ENCODE measurements at places on chromosomes 12 and 14.

DNA sequence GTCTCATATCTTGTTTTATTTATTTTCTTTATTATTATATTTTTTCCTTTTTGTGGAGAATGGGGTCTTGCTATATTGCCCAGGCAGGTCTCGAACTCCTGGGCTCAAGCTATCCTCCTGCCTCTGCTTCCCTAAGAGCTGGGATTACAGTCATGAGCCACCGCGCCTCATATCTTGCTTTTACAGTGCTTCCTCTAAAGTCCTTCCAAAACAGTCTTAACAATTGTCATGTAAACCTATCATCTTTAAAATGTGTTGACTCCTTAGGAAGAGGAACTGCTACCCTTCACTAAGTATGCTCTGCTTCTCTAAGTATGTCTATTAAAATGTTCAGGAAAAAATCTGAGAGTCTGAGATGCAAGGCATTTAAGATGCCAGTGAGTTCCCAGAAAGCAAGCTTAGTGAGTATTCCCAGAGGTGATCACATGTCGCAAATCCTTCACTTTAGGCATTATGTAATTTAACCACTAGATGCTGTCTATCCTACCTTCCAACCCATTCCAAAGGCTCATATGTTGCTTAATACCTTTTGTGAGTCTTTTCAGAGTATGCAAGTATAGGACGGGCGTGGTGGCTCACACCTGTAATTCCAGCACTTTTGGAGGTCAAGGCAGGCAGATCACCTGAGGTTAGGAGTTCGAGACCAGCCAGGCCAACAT, 19.7 kb upstream of the FOXJ2 start:
- DNase-seq, result no peak

- peak; percentile 15 for DNase-seq
These were observed 145.5 kb upstream of the CDKN3 start for GRCh38 chr14:54251356-54251755.

- DNase-seq, result no peak
These were observed 275.1 kb downstream of the IPO8 start for GRCh38 chr12:30420561-30420960.

- no peak for DNase-seq
These were observed 15.2 kb upstream of the HECTD1 start for GRCh38 chr14:31222834-31223233.

- no peak for DNase-seq
These were observed 5.5 kb downstream of the CEBPE start for GRCh38 chr14:23113431-23114119.

- DNase-seq, result no peak
These were observed 72.9 kb upstream of the VASH1 start for GRCh38 chr14:76688383-76688671.

GRCh38 chr12:95789126-95790032, 1.2 kb downstream of the NTN4 start:
- no peak for DNase-seq

GRCh38 chr12:89154743-89155499, 197.4 kb downstream of the DUSP6 start:
- DNase-seq, result no peak

GRCh38 chr14:36451310-36452065, 68.5 kb downstream of the NKX2-1 start:
- DNase-seq, result no peak

GRCh38 chr14:70919774-70920173, 12.5 kb downstream of the PCNX1 start:
- DNase-seq, result peak; percentile 24

GRCh38 chr12:5915511-5915910, 29.5 kb downstream of the ANO2 start:
- DNase-seq, result no peak

DNA sequence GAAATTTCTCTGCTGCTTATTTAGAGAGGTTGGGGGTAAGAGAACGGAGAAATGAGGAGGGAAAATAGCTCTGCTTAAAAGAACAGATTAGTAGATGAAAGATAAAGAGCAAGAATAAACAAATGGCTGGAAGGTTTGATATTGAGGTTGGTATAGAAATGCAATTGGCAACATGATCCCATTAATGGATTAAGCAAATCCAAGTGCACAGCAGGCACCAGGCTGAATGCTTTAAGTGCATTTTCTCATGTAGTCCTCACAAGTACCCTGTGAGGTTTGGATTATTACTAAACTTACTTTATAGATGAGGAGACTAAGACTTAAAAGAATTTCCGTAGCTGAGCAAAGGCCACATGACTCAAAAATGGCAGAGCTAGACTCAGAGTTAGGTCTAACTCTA, 76.9 kb upstream of the ATF1 start:
- no peak for DNase-seq

DNA sequence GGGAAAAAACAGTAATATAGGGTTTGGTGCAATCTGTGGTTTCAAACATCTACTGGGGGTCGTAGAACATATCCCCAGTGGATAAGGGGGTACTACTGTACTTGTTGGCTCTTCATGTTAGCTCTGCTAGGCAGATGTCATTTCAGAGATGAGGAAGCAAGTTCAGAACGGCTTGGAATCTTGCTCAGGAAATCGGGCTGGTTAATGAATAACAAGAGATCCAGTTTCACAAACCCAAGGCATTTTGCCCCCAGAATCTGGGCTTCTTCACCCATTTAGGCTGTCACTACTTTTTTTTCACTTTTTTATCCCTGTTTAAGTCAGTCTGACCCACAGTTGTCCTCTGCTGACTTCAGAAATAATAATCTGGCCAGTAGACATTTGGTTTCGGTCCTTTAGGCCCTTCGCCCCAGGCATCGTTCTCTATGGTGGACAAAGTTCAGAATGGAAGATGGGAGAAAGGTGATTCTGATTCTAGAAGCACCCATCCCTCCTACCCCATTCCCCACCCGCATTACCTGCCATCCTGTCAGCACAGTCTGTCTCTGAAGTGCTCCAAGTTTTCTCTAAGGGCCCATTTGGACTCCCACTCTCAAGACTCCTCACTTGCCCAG, 4.5 kb downstream of the SUOX start:
- no peak for DNase-seq

DNA sequence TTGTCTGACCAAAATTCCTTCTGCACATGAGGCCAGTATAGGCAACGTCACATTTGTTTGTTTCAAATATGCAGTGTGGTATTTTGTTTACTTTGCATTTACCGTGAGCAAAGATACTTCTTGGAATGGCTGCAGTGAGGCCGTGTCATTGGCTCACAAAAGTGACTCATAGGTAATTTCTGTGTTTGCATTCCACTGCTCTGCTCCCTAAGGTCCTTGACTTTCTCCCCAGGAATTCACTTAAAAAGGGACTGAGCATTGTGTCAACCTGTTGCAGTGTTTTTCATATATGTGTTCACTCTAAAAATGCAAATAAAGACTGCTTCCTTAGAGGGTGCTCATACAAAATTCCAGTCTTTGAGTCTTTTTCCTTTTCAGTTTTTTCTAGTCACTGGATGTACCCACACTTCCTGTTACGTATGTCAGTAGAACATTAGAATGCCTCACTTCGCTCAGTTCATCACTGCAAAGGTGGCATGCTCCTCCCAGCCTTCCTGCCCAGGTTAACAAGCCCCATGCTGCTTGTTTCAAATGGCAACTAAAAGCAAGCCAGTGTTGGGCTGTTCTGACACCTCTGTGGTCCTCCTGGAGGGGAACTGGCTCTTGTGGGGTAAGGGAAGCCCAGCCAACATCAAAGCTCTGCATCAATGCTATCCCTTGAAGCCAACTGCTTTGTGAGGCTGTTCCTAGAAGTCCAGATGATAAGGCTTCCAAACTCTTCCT, 9.1 kb downstream of the C12orf76 start:
- peak; percentile 62 for DNase-seq

DNA sequence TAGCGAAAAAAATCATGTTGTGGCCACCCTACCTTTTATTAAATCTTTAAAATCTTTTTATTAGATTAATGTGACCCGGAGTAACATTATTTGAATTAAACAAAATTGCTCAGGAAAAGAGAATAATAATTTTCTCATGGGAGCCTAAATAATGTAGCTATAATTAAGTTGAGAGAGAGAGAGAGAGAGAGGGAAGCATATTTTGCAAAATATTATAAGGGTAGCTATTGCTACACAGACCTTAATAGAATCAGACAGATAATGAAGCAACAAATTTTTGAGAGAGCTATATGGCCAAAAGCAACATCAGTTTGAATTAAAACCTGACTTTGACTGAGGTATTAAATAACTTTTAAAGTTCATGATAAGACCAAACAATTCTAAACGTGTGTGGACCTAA, 703.5 kb downstream of the TMTC2 start:
- no peak for DNase-seq

DNA sequence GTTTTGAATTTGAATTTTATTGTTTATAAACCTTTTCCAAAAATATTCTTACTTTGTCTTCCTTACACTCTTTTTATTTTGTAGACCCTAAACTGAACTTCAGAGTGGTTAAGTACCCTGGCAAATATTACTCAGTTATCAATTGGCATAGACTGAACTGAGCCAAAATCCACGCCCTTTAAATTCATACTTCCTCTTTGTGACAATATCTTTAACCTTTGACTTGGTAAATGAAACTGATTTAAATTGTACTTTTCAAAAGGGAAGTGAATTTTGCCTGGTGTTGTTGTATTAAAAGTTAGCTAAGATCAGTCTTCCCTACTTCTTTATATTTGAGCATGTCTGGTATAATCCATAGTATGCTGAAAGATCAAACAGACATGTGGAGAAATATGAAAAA, 184.3 kb upstream of the USP15 start:
- no peak for DNase-seq

- no peak for DNase-seq
These were observed 7.9 kb downstream of the ZNF385A start for GRCh38 chr12:54376596-54376995.

DNA sequence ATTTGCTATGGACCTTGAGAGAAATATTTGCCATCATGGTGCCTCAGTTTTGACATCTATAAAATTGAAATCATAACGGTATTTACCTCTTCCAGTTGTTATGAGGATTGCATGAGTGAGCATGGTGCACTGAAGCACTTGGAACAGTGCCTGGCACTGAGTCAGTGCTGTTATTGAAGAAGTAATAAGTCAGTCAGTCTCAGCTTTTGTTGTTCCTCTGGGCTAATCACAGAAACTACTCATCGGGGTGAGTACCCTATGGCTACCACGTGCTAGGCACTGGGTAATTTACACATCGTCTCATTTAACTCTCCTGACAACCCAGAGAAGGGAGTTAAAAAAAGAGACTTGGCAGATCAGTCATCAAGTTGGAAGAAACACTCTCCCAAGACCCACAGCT, 159.5 kb upstream of the NRXN3 start:
- DNase-seq, result peak; percentile 53

- no peak for DNase-seq
These were observed 57.4 kb upstream of the LRFN5 start for GRCh38 chr14:41549282-41549681.

DNA sequence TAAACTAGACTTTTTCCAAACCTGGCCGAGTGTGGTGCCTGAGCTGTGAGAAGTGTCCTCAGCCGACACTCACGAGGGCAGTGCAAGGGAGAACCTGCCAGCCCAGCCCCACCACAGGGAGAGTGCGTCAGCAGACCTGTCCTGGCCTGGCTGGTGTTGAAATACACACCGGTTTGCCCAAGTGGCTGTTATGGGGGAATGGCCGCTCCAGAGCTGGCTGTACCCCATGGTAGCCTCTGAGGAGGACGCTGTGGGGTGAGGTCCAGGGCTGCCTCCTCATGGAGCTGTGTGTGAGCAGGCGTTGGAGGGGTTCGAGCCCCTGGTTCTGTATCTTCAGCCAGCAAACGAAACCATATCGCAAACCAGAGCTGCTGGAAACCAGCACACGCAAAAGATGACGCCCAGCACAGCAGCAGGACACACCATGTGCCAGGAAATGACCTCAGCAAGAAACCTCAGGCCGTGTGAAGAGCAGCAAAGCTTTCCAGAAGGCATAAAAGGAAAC, 9.4 kb downstream of the ANKRD9 start:
- DNase-seq, result no peak

- no peak for DNase-seq
These were observed 32.9 kb downstream of the SOS2 start for GRCh38 chr14:50198499-50198898.

DNA sequence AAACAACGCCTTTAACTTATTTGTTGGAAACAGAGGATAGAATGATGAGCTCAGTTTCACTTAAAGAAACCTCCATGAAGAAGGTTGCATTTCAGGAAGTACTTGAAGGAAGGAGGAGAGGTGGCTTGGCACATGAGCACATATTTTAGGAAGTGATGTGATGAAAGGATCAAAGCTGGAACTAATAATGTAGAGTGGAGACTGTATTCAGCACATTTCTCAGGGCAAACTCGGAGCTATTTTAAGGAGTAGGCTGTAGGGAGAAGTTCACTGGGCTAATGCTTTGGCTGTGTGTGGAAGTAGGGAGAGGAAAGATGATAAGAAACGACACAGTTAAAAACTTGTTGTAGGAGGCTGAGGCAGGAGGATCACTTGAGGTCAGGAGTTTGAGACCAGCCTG, 272.8 kb downstream of the AKAP6 start:
- DNase-seq, result peak; percentile 14

- DNase-seq, result peak; percentile 67
These were observed 10.3 kb upstream of the FERMT2 start for GRCh38 chr14:52961060-52961639.

DNA sequence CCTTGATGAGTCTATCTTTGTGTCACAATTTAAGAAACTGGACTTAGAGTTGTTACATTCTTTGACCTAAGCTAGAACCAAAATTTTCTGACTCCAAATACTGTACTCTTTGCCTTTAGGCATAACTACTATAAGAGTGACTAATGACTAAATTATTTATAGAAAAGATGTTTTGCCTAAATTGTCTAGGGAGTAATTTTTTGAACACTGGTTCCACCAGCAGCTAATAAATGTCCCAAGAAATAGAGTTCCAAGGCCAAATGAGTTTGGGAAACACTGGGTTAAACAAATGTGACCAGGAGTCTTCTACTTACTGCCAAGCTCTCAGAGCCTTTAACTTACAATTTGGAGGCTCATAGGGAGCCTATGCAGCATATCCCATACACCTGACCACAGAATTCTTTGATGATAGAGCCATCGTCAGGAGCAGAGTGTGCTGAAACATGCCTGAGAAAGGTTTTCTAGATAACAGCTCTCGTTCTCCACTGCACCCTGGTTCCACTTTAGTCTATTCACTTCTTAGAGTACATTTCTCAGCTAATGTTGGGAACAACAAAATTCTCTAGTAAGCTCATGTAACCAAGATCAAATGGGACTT, 215.9 kb upstream of the HMGA2 start:
- DNase-seq, result peak; percentile 68

DNA sequence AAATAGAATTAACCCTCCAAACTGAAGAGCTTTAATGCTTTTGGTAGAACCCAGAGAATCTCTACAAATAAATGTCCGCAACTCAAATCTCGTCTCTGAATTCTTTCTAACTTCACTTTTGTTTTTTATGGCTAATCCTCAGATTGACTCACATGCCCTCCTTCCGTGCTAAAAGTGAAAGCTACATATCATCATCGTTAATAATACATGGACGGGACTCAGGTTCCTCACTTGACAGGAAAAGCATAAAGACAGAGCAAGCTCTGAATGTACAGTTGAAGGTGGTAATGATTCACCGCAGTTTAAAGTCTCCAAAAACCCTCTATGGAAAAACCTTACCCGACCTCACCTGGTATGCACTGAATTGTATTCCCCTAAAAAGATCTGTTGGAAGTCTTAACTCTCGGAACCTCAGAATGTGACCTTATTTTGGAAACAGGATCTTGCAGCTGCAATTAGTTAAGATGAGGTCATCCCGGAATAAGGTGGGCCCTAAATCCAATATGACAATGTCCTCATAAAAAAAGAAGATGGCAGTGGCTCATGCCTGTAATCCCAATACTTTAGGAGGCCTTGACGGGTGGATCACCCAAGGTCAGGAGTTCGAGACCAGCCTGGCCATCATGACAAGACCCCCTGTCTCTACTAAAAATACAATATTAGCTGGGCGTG, 147.4 kb upstream of the FOXN3 start:
- no peak for DNase-seq

GRCh38 chr12:58645946-58646345, 274.4 kb downstream of the LRIG3 start:
- DNase-seq, result no peak

Measured in RPMI7951 (cell line).